ENCODE measurements at places on chromosomes 3 and 15.

GRCh38 chr3:56855856-56856512, 54.2 kb upstream of the ARHGEF3 start:
- DNase-seq: peak; percentile 56

GRCh38 chr15:51077221-51078153, 17.2 kb downstream of the TNFAIP8L3 start:
- peak; percentile 74 for DNase-seq

DNA sequence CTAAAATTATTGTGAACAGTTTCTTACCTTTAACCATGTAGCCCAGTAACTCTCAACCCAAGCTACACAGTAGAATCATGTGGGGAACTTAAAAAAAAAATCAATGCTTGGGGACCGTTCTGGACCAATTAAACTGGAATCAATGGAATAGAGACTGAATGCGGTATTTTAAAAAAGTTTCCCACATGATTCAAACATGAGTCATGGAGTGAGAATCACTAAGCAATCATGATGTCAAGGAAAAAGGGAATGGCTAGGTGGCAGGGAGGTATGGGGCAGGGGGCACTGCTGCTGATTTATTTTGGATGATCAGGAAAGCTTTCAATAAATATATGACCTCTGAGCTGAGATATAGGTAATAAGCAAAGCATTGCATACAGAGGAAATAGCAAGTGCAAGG, 250.5 kb upstream of the RORA start:
- no peak for DNase-seq

DNA sequence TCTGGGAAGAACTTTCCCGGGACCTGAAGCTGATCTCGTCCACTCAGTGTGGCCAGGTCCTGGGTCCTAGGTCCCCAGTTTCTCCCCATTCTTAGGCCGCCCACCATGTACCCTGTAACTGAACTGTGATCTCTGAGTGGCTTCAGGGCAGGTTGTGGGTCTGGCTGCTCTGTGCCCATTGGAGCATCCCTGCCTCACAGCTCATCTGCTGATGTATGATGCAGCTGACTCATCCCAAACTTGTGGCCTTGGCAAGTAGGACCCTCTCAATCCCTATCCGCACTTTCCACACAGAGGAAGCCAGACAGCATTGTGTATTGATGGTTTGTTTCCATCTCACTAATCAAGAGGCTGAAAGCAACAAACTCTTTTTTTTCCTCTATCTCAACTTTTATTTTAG, 69.1 kb upstream of the XCR1 start:
- no peak for DNase-seq

- DNase-seq: no peak
Measured at GRCh38 chr3:186093271-186093900, 15.5 kb downstream of the ETV5 start.

DNA sequence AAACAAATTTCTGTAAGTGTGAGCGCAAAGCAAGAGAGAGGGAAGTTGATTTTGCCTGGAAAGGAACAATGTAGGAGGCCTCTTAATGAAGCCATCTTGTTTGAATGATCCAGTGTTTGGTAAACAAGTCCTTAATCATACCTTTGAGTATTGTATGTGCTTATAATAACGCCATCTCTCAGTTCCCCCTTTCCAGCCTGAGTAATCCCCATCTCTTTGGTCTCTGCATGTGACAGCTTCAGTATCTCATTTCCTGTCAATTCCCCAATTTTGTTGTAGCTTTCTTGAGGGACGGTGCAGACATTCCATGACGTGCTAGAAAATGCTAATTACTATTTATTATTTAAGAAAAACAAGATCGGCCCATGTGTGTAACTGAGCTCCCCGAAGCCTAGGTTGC, 349.3 kb upstream of the NR2F2 start:
- DNase-seq: no peak

GRCh38 chr15:73959012-73959581, 32.8 kb downstream of the LOXL1 start:
- DNase-seq: no peak

GRCh38 chr3:13229273-13229949, 156.2 kb upstream of the IQSEC1 start:
- no peak for DNase-seq

GRCh38 chr15:79653533-79653932, 221.4 kb downstream of the MINAR1 start:
- DNase-seq: no peak

- DNase-seq: no peak
Measured at GRCh38 chr3:43086460-43087165, 19.3 kb downstream of the POMGNT2 start.

- DNase-seq: no peak
Measured at GRCh38 chr15:88613074-88613944, 7.8 kb upstream of the AEN start.

GRCh38 chr15:38061856-38062649, 127.6 kb downstream of the TMCO5A start:
- no peak for DNase-seq

DNA sequence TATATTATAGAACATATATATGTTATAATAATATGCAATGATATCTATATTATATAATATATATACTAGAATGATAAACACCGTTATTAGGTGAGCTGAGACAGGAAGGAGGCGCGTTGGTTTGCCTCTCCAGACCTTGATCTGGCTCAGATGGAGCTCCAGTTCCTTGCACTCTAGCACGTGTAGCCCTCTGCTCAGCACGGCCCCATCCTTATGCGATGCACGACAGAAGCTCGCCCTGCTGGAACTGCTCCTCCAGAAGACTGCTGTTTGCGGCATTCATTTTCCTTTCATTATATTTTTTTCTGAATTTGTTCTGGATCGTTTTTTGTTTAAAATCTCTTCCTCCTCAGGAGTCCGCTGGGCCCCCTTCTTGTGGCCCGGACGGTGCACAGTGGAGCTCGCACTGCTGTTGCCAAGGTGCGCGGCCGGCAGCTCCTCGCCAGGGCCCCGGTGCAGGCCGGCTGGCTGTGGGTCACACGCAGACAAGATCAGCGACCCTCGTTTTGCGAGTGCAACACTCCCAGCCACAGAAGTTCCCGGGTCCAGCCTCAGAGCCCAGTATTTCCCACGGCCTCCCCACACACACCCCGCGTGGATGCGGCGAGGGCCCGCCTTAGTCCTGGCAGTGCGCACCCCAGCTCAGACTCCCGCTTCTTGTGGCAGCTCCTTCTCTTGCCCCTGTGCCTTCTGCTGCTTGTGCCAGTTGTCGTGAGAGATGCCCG, 112.2 kb downstream of the CHL1 start:
- DNase-seq: no peak

DNA sequence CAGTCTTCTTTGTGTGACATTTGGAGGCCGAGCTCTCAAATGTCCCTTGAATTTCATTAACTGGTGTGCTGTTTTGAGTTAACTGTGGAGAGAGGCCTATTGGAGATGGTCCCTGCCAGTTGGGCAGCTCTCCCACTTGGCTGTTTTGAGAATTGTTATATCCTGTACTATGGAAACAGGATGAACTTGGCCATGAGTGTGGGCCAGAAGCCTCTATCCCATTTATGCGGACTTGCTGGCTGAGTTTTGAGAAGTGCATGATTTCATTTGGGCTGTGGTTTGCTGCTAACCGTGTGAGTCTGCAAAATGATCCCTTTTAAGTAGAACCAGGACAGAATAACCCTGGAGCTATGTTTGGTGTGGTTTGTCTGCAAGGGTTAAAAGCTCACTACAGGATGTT, 366.0 kb downstream of the PTPRG start:
- DNase-seq: no peak

DNA sequence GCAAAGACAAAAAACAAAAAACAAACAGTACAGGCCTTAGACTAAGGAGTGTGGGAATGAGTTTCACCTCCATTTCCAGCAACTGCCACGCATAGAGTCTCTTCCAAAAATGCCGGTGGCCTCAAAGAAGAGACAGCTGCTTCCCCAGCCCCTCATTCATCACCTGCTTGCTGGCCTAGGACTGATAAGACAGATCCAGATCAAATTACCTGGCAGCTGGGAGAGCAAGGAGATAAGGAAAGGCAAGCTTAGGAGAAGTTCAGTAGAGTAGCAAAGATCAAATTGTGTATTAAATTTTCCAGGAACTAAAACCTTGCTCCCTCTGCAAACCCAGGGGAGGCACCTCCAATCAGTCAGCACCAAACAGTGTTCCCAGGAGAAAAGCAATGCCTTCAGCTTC, 325.8 kb upstream of the CTNNB1 start:
- no peak for DNase-seq

DNA sequence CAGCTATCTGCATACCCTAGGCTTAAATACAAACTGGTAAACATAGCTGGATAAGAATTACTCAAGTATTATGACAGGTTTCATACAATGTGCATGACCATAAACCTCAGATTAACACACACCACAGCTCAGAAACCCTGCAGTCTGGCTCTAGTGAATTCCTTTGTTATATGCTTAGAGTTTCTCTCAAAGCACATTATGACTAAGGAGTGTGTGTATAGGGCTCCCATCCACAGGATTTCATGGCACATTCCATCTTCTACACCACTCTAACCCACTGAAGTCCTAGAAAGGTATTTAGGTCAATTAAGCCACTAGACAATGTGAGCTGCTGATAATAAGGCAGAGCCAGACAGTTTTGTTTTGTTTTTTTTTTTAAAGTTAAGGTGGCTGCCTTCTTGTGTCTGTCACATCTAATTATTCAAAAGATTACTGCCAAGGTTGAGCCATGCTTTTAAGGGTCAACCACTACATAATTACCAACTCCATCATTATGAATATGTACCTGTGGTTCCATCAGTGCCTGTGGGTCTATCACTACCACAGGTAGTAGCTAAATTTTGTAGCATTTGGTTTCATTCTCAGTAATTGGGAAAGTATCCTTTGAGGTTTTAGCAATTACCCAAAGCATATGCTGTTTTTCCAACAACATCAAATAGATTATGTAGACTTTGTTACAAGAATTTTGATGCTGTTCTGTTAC, 107.0 kb downstream of the ALCAM start:
- no peak for DNase-seq

GRCh38 chr15:40379853-40380252, 2.7 kb upstream of the KNSTRN start:
- DNase-seq: no peak

DNA sequence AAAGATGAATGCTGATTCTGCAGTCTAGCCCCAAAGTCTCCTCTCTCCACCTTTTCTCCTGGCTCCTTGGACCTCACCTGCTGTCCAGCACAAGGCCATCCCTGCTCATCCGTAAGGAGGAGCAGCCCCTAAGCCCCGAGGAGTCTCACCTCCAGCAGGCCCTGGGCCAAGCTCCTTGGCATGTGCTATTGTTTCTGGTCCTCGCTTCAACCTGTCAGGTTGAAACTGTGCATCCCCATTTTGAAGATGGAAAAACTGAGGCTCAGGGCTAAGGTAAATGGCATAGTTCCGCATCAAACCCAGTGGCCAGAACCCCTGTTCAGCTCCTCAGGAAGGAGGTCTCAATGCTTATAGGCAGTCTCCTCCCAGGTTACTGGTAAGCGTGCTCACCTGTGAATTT, 26.1 kb downstream of the CHDH start:
- no peak for DNase-seq

DNA sequence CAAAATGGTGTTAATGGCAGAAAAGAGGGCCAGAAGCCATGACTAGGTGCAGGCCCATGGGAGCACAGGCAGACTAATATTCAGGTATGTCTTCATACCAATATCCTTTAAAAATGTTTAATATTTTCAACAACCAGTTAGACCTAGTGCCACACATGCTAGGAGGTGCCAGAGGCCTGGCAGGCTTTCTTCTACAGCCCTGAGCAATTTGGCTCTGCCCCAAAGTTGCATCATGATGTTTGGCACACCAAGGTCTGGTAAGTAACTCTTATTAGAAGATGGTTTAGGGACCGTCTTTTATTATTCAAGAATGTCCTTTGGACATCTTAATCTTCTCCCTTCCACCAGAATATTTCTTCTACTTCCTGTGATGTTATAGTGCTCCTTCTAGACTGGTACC, 34.8 kb downstream of the MITF start:
- DNase-seq: no peak

GRCh38 chr15:89704411-89704810, 13.8 kb downstream of the WDR93 start:
- DNase-seq: no peak

DNA sequence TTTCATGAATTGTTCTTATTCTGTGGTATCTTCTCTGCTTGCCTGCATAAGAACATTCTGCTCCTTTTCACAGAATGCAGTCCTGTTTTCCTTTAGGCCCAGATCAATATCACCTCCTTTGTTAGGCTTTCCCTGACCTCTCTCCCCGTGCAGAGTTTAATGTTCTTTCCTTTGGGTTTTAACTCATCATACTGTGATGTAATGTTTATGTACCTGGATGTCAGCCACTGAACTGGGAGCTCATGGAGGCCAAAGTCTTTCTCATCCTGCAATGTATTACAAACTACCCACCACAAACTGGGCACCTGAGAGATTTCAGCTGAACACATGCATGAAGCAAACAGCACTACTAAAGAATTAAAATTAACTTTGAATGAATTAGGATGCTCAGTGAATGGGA, 192.8 kb upstream of the RORA start:
- DNase-seq: no peak

- DNase-seq: no peak
Measured at GRCh38 chr15:39438260-39438659, 142.6 kb upstream of the THBS1 start.

GRCh38 chr3:172595664-172596393, 72.6 kb upstream of the TNFSF10 start:
- peak; percentile 27 for DNase-seq

DNA sequence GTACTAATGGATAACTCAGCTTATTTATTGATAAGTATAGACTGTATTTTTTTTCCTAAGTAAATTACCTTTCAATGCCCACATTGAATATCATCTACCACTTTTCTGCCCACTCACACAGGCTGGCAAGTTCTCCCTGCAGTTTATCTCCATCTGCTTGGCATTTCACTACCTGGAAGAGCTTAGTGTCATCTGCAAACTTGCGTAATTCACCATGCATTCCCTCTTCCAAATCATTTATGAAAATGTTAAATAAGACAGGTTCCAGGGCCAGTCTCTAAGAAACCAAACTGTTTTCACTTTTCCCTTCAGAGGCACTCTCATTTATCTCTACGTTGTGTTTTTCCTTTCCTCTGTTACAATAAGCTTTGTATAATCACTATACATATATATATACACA, 1076.6 kb downstream of the IGSF11 start:
- no peak for DNase-seq

- DNase-seq: no peak
Measured at GRCh38 chr3:155676252-155676981, 68.5 kb downstream of the PLCH1 start.

GRCh38 chr3:99925584-99926230, 108.0 kb downstream of the CMSS1 start:
- no peak for DNase-seq

- no peak for DNase-seq
Measured at GRCh38 chr15:34782901-34783300, 12.4 kb downstream of the ACTC1 start.

GRCh38 chr15:96586901-96587300, 256.4 kb downstream of the NR2F2 start:
- no peak for DNase-seq

All from stimulated activated naive CD8-positive, alpha-beta T cell treated with anti-CD3 and anti-CD28 coated beads, Interleukin-15, Interleukin-2, amounts not matched to agents 100 U/mL and 50 U/mL, for 24 hours (primary cell).